ENCODE measurements at places on chromosomes 7 and 10.

GRCh38 chr7:21806388-21806787, 139.3 kb downstream of the CDCA7L start:
- no peak for DNase-seq

DNA sequence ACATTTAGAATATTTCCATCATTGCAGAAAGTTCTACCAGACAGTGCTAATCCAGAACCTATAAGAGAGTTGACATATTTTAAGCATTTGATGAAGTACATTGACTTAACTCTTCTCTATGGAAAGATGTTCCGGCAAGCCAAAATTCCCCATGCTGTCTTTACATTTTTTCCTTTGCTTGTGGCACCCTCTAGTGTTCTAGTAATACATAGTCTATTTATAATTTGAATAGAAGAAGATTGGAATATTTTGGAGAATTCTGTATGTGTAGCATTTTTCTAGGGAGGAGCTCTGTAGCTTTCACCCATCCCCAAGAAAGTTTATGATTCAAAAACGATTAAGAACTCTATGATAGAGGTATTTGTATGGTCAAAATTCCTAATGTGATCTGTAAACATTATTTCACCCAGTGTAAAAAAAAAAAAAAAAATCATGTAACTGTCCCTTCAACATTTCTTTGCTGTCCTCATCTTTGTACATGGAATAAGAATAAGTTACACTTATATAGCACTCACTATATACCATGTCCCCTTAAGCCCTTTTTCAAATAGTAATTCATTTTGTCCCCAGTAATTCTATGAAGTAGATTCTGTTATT, 33.2 kb downstream of the NRF1 start:
- DNase-seq: peak; percentile 70

GRCh38 chr10:17479822-17480221, 25.4 kb upstream of the ST8SIA6 start:
- DNase-seq: peak; percentile 13

- DNase-seq: no peak
Observed at GRCh38 chr10:114998993-114999392, 61.0 kb downstream of the TRUB1 start.

GRCh38 chr10:105284476-105285215, 643.6 kb downstream of the SORCS3 start:
- no peak for DNase-seq

DNA sequence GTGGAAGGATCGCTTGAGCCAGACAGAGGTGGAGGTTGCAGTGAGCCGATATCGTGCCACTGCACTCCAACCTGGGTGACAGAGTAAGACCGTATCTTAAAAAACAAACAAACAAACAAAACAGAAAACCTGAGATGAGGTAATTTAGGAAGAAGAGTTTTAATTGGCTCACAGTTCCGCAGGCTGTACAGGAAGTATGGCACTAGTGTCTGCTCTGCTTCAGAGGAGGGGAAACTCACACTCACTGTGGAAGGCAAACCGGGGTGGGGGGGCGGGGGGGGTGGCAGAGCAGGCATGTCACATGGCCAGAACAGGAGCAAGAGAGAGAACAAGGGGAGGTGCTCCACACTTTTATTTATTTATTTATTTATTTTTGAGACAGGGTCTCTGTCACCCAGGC, 5.1 kb downstream of the UBE2D4 start:
- DNase-seq: no peak

- no peak for DNase-seq
Observed at GRCh38 chr10:38050212-38050611, 39.7 kb downstream of the ZNF33A start.

- peak; percentile 22 for DNase-seq
Observed at GRCh38 chr10:52706332-52707070, 66.1 kb downstream of the MBL2 start.

DNA sequence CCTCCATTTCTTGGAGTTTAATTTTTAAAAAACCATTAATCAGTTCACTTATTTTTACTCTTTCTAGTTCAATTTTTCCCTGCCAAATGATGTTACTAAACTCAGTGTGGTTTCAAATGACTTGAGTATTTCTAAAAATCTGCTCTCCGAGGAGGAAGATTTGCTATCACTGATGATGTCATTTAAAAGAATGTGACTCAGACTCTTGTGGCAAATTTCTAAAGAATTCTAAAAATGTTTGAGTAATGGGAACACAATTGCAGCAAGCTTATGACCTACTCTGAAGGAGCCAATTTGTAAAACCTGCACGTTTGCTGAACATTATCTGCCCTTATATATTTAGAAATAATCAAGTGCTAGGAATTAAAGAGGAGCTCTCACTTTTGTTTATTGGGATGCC, 88.6 kb downstream of the SPAG6 start:
- peak; percentile 92 for DNase-seq

DNA sequence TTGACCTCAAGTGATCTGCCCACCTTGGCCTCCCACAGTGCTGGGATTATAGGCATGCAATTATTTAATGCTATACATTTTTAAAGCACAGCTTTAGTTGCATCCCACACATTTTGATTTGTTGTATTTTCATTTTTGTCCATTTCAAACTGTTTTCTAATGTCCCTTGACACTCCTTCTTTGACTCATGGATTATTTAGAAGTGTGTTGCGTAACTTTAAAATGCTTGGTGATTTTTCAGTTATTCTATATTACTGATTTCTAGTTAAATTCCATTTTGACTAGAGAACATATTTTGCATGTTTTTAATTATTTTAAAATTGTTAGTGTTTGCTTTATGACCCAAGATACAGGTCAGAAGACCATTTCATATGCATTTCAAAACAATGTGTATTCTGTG, 28.8 kb downstream of the EVX1 start:
- no peak for DNase-seq

- peak; percentile 56 for DNase-seq
Observed at GRCh38 chr10:114256822-114257221, 17.8 kb downstream of the VWA2 start.

- no peak for DNase-seq
Observed at GRCh38 chr7:104096683-104097082, 107.2 kb upstream of the RELN start.

DNA sequence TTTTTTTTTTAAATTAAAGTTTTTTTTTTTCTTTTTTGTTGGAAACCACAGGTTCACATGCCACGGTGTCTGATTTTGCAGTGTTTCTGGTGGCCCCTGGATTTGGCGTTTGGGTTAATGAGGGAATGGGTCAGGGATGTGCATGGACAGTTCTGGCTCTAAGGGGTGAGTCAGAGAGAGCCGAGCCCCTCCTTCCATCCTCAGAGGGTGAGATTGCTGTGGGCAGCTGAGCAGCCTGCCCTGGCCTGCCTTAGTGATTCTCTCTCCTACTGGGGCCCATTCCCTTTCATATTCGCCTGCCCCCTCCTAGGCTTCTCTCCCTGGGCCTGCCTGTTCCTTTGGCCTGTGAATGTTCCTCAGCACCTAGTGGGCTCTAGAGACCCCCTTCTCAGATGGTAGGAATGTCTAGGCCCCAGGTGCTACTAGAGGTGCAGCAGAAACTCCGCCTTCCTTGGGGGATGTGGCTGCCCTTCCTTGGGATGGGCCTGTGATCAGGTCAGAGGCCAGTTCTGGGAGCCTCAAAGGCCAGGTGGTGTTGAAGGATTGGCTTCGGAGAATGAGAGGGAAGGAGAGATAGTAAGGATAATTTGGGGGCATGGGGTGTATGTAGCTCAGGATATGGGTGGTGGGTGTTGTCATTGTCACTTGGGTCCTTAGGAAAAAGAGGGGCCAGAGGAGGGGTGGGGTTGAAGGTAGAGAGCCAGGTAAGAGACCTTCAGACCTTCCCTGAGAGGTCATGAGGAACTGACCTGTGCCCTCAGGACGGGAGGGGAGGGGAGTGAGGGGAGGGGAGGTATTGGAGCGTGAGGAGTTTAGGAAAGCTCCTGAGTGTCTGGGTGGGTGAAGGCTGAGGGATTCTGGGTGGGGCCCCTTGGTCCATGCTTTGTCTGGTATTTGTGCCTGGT, 19.8 kb downstream of the TSPAN14 start:
- no peak for DNase-seq

- no peak for DNase-seq
Observed at GRCh38 chr10:69662173-69662877, 32.3 kb downstream of the FAM241B start.

DNA sequence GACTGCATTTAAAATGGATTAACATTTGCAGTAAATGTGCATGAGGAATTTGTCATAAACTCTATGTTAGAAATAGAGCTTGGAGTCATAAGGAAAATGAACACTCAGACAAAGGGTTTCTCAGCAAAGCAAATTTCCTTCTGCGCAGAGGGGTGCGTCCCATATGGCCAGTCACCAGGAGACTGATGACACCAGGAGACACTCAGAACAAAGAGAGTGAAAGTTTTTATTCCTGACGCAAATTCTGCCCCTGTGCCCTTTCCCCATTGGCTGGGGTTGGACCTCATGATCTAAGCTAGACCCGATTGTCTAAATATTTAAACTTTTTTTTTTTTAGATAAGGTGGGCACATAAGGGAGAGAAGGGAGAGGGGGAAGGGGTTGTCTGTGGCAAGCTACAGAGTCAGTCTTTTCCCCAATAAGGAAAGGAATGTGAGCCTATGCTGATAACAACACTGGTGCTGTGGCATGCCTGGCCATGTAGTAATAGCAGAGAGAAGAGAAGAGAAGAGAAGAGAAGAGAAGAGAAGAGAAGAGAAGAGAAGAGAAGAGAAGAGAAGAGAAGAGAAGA, 202.0 kb downstream of the POM121L12 start:
- DNase-seq: no peak

GRCh38 chr7:33644489-33644888, 260.9 kb upstream of the BMPER start:
- peak; percentile 37 for DNase-seq

DNA sequence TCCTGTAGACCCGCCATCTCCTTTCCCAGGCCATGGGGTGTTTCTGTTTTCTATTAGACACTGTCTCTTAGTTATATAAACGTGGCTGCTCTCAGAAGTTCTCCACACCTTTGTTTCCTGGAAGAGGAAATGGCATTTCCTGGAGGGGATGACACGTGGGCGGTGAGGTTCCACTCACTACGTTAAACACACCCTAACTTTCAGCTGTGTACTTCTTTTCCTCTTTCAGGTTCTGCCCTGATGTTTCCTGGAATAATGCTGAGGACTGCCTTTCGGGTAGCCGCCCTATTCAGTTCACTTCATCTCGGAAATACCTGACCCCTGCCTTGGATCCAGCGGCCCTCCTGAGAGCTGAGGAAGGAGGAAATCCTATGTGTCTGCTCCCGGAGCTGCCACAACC, 3.4 kb upstream of the PRKCQ start:
- no peak for DNase-seq

- no peak for DNase-seq
Observed at GRCh38 chr10:24324651-24325050, 115.7 kb downstream of the KIAA1217 start.

DNA sequence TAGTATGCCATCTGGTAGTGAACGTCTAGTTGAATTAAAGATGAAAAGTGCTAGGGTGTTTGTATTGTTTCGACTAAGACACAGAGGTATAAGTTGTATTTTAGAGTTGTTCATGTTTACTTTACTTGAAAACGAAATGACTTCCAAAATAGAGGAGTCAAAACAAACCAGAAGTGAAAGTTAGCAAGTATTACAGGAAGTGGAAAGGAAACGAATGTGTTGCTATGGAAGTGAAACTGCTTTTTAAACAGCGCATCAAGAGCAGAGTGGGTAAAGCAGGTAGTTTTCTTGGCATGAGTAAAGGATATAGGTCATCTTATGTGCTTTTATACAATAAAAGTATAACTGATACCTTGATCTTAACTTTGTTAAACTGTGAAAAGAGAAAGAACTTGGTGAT, 20.0 kb upstream of the GALNTL5 start:
- no peak for DNase-seq

DNA sequence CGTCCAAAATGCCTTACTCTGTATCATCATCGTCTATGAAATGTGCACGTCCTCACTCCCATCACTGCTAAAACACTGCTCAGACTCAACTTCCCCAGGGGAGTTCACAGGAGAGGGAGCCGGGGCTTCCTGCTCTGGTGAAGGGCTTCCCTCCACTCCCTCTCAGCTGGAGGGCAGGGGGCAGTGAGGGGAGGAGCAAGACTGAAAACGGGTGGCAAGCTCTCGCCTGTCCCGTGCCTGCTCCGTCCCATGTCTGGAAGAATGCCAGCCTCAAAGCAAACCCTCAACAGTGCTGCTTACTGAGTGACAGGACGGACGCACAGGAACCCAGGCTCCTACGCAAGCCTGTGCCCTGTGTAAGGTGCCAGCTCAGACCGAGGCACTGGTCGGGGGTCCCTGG, 25.1 kb downstream of the PRKAG2 start:
- no peak for DNase-seq

DNA sequence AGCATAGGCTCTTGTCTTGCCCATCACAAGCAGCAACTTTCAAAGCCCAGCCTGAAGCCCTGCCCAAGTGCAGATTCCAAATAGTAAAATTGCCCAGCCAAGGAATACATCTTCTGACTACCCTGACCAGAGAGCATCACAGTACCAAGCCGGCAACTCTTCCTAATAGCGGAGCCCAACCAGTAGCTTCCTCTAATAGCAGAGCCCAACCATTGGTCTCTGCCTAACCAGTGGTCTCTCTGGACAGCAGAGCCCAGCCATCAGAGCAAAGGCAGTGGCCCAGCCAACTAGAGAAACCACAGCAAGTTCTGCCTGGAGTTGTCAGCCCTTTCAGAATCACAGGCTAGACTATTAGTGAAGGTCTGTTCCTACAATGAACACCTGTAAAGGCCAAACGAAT, 285.6 kb downstream of the HGF start:
- peak; percentile 95 for DNase-seq

- DNase-seq: no peak
Observed at GRCh38 chr7:70029993-70030392, 431.7 kb downstream of the AUTS2 start.

GRCh38 chr7:78620920-78621319, 822.3 kb downstream of the PHTF2 start:
- DNase-seq: peak; percentile 21

GRCh38 chr7:151541709-151542499, 22.2 kb upstream of the RHEB start:
- DNase-seq: no peak

DNA sequence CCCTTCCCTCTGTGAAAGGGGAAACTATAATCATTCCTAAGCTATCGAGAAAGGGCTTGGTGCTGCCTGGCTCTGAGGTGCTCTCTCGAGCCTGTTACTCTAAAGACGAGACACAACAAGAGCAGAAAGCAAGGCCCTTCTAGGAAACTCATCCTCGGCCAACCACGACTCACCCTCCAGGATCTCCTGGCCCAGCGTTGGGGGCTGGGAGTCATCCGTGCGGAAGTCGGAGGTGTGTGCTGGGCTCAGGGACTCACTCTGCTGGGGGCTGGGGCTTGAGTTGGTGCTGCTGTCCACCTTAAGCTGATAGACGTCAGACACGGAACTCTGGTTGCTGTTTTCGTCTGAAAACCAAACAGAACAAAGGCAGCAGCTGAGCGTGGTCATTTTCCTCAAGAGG, 17.6 kb upstream of the BAZ1B start:
- DNase-seq: no peak

GRCh38 chr10:132689721-132690360, 96.1 kb downstream of the NKX6-2 start:
- DNase-seq: no peak
